ENCODE measurements at places on chromosomes 16 and 17. TPM values are rescaled to one million over a fixed set of nuclear protein-coding genes. Genes with fewer than 3 reads are reported as not detected.

- no peak for DNase-seq
Measured at GRCh38 chr16:1093284-1094123, 2.5 kb downstream of the C1QTNF8 start.

- DNase-seq, result peak; percentile 66
Measured at GRCh38 chr16:1003391-1004347, 22.1 kb downstream of the SOX8 start.

DNA sequence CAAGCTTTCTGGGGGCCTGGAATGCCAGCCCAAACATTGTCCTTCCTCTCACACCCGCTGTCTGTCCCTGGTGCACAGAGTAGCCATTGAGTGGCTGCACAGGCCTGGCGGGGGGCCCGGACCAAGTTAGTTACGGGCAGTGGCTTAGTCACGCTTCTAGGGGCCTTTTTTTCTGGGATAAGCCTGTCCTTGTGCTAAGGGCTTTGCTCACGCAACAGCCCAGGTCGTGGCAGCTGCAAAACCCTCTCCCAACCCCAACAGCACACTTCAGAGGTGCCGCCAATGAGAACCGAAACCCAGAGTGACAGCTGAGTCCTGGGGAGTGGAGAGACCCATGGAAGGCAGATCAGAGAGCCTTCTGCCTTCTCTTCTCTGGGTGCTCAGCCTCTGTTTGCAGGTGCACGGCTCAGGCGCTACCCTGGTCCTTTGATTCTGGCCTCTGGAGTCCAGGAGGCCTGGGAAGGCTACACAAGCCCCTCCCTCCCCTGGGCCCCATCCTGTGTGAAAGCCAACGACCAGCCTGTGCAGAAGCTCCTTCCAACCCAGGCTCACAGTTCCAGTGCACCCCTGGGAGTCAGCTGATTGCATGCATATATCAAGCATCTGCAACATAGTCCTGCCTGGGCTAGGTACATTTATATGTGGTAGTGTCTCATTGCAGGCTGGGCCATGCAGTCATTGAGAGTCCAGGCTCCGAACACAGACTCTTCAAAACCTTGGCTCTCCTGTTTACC is 9.1 kb downstream of the WSCD1 start:
- DNase-seq, result no peak

The ZPBP2 gene
- total RNA-seq, result 0.38 TPM

DNA sequence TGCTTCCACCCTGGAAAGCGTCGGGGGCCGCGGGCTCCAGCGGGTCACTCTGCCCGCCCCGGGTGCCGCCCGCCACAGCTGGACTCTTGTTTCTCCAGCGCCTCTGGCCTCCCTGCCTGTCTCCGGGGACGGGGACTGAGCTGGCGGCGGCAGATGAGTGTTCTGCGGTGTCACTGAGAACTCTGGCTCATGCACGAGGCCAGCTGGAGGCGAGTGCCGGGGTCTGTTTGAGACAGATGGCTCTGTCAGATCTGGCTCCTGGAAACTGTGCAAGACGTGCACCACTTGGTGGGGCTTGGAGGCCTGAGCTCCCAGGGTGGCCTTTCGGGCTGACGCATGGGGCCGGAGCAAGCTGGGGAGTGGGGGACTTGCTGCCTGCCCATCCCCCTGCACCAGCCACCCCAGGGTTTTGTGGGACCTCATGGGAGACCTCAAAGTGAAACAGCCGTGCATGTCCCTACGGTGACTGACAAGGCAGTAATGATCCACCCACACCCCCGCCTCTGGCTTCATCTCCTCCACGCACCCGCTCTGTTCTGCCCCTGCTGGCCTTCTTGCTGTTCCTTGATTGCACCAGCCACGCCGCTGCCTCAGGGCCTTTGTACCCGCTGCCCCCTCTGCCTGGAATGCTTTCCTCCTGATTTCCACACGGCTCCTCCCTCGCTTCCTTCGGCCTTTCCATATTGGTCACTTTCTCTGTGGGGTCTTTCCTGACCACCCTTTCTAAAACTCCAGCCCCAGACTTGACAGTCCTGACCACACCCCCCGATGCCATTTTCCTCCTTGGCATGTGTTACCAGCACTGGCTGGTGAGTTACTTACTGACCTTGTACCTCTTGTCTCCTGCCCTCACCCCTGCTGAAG is 174.9 kb upstream of the CIBAR2 start:
- DNase-seq, result no peak

The TMEM106A gene
- total RNA-seq, result 17.3 TPM

DNA sequence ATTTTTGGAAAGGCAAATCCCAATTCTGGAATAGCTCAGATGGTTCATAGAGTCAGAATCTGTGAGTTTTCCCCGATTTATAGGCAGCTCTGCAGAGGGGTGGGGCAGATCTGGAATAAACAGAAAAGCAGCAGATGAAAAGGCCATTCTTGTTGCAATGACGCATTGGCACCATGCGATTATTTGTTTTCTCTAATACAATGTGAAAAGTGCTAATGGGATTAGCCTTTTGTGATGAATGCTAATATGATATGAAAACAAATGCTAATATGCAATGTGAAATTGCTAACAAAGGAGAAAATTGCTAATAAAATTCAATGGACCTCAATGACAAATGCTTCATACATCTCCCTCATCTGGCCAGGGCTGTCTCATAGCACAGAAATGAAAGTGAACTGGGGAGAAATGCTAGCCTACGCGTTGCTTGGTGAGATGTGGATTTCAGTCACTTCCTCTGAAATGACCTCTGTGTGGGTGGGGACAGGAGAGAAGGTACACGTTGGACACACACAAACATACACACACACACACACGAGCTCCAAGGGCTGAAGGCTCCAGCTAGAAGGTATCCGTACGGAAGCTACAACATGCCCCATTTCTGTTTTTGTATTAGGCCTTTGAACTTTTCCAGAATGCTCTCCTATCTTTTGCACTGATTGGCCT is 394.5 kb downstream of the XYLT1 start:
- no peak for DNase-seq

The CNTNAP4 gene
- total RNA-seq, result not detected

The RPA1 gene
- total RNA-seq, result 104 TPM

GRCh38 chr16:2959206-2959605 is 4.9 kb upstream of the KREMEN2 start:
- peak; percentile 45 for DNase-seq

- no peak for DNase-seq
Measured at GRCh38 chr17:15291674-15292361, 26.7 kb upstream of the PMP22 start.

DNA sequence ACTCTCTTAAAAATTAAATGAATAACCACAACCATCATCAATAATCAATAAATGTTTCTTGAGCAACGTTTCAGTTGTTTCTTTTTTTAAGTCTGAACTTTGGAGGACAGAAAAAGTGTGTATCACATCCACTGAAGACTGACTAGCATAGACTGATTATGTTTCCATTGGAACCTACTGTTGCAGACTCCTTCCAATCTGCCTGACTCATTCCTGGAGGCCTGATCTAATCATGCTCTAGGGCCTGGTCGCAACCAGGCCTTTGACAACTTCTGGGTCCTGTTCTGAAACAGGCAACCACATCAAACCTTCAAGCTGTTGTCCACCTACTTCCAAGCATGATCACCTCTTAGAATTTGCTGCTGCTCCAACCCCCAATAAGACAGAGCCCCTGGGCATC is 109.2 kb upstream of the NUDT7 start:
- DNase-seq, result no peak

- DNase-seq, result no peak
Measured at GRCh38 chr17:20022701-20023100, 13.5 kb downstream of the SPECC1 start.

- no peak for DNase-seq
Measured at GRCh38 chr16:10141671-10142070, 40.6 kb downstream of the GRIN2A start.

The EFCAB5 gene
- total RNA-seq, result 2.6 TPM

The FA2H gene
- not detected for total RNA-seq

The CIITA gene
- total RNA-seq, result 18.2 TPM

The HS3ST4 gene
- total RNA-seq, result not detected

The SLC13A2 gene
- not detected for total RNA-seq

The NPIPB12 gene
- 160 TPM for total RNA-seq

DNA sequence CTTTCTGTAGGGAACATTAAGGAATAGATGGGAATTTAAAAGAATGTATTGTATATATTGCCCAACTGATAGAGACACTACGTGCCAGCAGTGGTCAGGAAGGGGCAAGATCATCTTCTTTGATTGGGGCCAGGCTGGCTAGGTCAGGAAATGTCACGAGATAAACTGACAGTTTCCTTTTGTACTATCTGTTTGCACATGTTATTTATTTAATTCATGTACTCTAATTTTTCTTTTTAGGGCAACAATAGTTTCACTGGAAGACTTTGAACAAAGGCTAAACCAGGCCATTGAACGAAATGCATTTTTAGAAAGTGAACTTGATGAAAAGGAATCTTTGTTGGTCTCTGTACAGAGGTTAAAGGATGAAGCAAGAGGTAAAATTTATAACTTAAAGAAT is 12.6 kb downstream of the NDEL1 start:
- no peak for DNase-seq

DNA sequence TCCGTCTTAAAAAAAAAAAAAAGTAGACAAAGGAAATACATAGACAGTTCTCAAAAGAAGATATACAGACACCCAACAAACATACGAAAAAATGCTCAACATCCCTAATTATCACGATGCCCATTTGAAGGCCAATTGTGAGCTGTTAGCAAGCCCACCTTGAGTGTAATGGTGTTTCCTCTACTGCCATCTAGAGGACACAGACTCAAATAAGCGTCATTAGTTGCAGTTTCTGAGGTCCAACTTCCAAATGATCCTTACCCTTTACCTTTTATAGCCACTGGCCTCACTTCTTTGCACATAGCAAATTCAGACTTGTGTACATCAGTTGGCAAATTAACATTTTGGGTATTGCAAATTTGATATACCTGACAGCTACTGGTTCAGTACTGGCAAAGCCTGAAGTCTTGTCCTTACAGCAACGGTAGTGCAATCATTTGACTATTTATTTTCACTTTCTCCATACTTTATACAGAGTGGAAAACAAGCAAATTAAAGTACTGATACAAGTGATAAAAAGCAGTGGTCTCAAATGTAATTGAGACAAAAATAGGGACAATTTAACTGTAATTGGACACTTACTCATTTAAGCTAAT is 536.3 kb upstream of the EEF2KMT start:
- DNase-seq, result no peak

The TMEM100 gene
- total RNA-seq, result not detected

The GLP2R gene
- not detected for total RNA-seq

DNA sequence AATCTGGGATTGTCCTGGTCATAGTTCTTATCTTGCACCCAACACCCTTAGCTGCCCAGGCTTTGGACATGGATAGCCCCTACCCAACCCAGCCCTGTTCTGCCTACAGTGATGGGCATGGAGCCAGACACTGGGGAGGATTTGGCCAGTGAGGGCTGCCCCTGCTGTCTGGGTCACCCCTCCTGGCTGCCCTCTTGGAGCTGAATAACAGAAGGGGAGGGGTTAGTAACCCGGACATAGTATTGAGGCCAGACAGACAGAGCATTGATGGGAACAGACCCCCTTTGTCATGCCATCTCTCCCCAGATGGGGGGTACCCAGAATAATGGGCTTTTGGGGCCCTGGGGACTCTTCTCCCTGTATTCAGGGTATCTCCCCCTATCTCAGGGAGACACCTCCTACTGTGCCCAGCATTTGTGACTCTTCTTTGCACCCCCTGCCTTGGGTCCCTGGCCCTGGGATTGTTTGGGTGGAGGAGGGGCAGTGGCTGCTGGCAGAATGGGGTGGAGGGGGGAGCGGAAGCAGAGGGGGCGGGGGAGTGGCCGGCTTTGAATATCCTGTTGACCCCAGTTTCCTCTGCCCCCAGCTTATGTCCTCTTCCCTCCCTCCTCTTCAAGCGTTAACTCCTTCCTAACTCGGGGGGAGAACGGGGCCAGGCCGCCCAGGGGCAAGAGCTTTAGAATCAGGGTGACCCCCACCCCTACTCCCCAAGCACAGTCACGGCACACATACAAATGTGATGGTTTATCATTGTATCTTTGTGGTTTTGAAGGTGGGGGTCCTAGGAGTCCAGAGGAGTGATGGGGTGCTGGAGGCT is 17.0 kb downstream of the GJD3 start:
- DNase-seq, result no peak

The CLDN9 gene
- not detected for total RNA-seq

The NEURL4 gene
- total RNA-seq, result 82.7 TPM

DNA sequence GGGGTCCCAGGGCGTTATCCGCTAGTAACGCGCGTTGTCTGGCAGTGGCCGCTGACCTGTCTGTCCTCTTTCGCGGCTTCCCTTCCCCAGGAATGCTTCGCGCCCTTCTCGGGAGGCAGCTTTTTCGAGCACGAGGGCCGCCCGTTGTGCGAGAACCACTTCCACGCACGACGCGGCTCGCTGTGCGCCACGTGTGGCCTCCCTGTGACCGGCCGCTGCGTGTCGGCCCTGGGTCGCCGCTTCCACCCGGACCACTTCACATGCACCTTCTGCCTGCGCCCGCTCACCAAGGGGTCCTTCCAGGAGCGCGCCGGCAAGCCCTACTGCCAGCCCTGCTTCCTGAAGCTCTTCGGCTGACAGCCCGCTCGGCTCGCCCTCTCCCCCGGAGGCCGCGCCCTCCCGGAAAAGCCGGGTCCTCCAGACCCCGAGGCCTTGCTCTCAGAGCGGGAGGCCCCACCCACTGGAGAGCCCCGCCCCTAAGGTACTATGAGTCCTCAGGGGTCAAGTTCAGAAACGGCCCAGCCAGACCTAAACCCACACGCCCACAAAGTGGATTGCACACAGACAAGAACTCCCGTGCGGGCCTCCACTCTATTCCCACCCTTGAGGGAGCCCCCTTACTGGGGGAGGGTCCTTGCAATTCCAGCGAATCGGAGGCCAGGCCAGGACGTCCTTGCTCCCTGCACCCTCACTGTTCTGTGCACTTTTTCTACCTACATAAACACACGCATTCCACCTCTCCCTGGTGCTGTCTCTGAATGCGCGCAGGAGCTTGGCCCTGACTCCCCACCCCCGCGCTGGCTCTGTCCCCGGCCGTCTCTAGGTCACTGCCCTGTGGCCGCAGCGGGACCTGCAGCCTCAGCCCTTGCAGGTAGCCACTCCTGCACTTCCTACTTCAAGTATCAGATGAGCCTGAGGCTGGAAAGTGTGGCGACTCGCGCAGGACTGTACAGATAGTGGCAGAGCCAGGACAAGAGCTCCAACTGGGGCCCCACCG is 5.4 kb upstream of the SLC5A2 start:
- no peak for DNase-seq

- DNase-seq, result no peak
Measured at GRCh38 chr17:75499313-75500022, 15.9 kb downstream of the CASKIN2 start.

- DNase-seq, result no peak
Measured at GRCh38 chr16:9249534-9249933, 158.1 kb downstream of the HAPSTR1 start.

GRCh38 chr16:81729451-81729850 is 49.6 kb upstream of the PLCG2 start:
- no peak for DNase-seq

The TPPP3 gene
- not detected for total RNA-seq

The KRTAP2-2 gene
- total RNA-seq, result not detected

Data from naive thymus-derived CD8-positive, alpha-beta T cell (primary cell).